ENCODE measurements at places on chromosomes 12 and 14. TPM values are rescaled to one million over a fixed set of nuclear protein-coding genes. Genes with fewer than 3 reads are reported as not detected.

DNA sequence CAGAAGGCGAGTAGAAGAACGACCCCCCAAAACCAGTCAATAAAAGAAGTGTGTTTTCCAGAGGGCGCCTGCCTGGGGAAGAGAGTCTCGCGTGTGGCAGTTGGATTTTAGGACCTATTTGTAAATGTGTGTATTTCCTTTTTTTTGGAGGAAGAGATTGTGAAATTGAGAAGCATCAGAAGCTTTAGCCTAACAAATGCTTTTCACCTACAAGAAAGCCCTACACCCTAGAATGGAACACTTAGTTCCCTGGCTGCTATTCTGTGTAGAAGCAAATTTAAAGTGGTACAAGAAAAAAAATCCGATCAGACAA lies 1.3 kb downstream of the RCOR1 start:
- DNase-seq, result no peak
- H3K27ac ChIP-seq, result peak overlapping the region; percentile 81
- H3K4me3 ChIP-seq, result peak overlapping the region; percentile 93
- H3K4me1 ChIP-seq, result peaks cover 17% of the 10 kb centered on the region

- peaks cover 61% of the 10 kb centered on the region for H3K4me1 ChIP-seq
- no peak overlapping the region for H3K27ac ChIP-seq
- no peaks in the 10 kb centered on the region for H3K27me3 ChIP-seq
- H3K4me3 ChIP-seq, result no peak overlapping the region
- DNase-seq, result no peak
Observed at GRCh38 chr14:55105991-55106390, 23.1 kb upstream of the LGALS3 start.

- no peaks in the 10 kb centered on the region for H3K36me3 ChIP-seq
- H3K4me1 ChIP-seq, result 0 out of 2 replicates have a peak, but pooled peaks cover 4% of the 10 kb centered on the region
- peaks cover 45% of the 10 kb centered on the region for H3K27me3 ChIP-seq
- H3K4me3 ChIP-seq, result no peak overlapping the region
- DNase-seq, result no peak
- H3K27ac ChIP-seq, result no peak overlapping the region
Observed at GRCh38 chr14:91350813-91351511, 66.7 kb downstream of the CCDC88C start.

DNA sequence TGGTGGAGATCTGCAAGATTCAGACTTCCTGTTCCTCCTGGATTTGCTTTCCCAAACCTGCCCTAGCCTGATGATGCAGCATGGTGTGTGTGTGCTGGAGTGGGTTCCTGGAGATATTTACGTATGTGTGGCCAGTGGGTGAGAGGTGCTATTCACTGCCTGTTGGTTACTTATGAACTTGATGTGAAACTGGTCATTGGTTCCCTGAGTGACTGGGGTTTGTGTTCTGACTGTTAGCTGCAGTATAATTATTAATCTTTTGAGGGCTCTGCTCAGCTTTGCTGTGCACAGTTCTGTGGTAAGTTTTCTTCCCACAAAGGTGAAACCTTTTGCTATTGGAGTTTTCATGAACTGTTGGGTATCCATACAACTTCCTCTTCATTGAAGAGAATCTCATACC lies 541.8 kb upstream of the FBXO33 start:
- no peaks in the 10 kb centered on the region for H3K36me3 ChIP-seq
- no peak for DNase-seq
- H3K4me3 ChIP-seq, result no peak overlapping the region
- no peaks in the 10 kb centered on the region for H3K4me1 ChIP-seq

DNA sequence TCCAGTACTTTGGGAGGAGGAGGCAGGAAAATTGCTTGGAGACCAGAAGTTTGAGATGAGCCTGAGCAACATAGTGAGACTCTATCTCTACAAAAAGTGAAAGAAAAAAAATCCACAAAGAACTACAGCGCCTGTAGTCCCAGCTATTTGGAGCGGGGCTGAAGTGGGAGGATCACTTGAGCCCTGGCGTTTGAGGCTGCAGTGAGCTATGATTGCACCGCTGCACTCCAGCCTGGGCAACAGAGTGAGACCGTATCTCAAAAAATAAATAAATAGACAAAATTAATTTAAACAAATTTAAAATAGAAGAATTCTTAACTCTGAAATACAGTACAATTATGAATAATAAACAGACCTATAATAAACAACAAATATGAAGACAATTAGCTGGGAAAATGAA lies 40.9 kb downstream of the ATL1 start:
- H3K27me3 ChIP-seq, result no peaks in the 10 kb centered on the region
- no peak overlapping the region for H3K4me3 ChIP-seq
- no peak for DNase-seq
- H3K27ac ChIP-seq, result no peak overlapping the region
- H3K4me1 ChIP-seq, result peaks cover 32% of the 10 kb centered on the region
- H3K36me3 ChIP-seq, result no peaks in the 10 kb centered on the region

GRCh38 chr14:66117600-66117999 lies 368.6 kb upstream of the CCDC196 start:
- 0 out of 2 replicates have a peak overlapping the region, but pooled peaks have one; percentile 14 for H3K4me3 ChIP-seq
- no peaks in the 10 kb centered on the region for H3K36me3 ChIP-seq
- peak; percentile 85 for DNase-seq
- peaks cover 10% of the 10 kb centered on the region for H3K4me1 ChIP-seq

- H3K4me1 ChIP-seq, result no peaks in the 10 kb centered on the region
- DNase-seq, result no peak
- no peak overlapping the region for H3K4me3 ChIP-seq
- H3K36me3 ChIP-seq, result no peaks in the 10 kb centered on the region
- no peaks in the 10 kb centered on the region for H3K27me3 ChIP-seq
- H3K27ac ChIP-seq, result no peak overlapping the region
Observed at GRCh38 chr12:14071833-14072232, 90.4 kb upstream of the GRIN2B start.

The SIX6 gene
- not detected for polyA plus RNA-seq

The TAS2R9 gene
- polyA plus RNA-seq, result not detected

The PLEKHG7 gene
- not detected for polyA plus RNA-seq
